ENCODE measurements at places on chromosomes 4 and X.

DNA sequence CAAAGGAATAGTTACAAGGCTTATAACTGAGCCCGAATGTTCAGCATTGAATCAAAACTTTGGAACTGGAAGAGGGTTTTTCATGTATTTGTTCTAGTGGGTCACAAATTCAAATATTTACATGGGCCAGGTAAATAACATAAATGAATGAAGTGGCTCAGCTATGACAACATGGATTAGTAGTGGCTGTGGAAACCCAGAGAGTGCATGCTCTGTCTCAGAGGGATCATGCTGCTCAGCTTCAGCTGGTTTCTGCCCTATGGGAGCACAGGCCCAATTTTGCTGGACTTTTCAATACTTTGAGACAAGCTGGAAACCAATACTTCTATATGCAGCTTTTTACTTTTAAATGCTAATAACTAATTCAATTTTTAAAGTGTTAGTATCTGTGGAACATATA lies 394.0 kb upstream of the TEX13C start:
- DNase-seq: no peak

DNA sequence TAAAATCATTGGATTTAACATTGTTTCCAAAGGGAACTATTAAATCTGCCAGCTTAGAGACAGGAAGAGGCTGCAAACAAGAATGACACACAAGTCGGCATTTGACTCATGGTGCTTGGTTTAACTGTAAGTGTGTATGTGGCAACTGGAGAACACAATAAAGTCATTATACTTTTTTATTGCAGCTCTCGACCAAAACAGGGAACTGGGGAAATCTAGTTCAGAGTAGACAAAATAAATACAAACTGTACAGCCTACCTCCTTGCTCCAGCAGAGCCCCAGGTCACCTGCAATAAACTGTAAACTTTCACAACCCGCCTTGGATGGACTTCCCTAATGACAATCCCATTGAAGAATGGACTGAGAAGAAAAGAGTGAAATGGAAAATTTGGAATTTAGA lies 24.0 kb downstream of the NPY5R start:
- no peak for DNase-seq

- no peak for DNase-seq
Observed at GRCh38 chrX:17848545-17849265, 12.4 kb downstream of the RAI2 start.

- peak; percentile 80 for DNase-seq
Observed at GRCh38 chr4:86302251-86302650, 57.6 kb downstream of the MAPK10 start.

- DNase-seq: no peak
Observed at GRCh38 chrX:108090491-108091263, 665 bp downstream of the PSMD10 start.

Data from NCI-H2081 treated with DMSO at 0.1 percent for 48 hours (cell line).